Stimulated activated CD8-positive, alpha-beta memory T cell treated with anti-CD3 and anti-CD28 coated beads, Interleukin-4, amount 100 ng/mL, for 1 hour (primary cell): ENCODE measurements at places on chromosomes 7 and 10.

GRCh38 chr10:1043532-1043995, 5.4 kb downstream of the IDI1 start:
- DNase-seq: no peak

- no peak for DNase-seq
Measured at GRCh38 chr10:112515852-112516251, 68.8 kb downstream of the VTI1A start.

GRCh38 chr10:100890673-100891317, 22.0 kb upstream of the SLF2 start:
- no peak for DNase-seq

DNA sequence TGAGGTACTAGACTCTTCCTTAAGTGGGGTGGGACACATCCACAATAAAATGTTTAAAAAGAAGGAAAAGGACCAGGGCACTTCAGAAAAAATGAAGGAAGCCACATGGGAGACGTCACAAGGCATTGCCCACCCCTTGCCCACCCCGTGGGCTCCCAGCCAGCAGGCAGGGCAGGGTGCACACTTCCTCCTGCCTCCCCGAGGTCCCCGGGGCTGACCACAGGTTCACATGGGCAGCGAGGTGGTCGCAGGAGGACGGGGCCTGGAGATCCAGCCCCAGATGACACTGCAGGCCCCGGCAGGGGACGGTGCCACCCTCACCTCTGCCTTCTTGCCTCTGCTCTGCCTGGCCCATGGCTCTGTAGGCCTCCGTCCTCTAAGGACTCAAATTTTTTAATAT, 45.6 kb downstream of the PWWP2B start:
- no peak for DNase-seq

GRCh38 chr10:12730809-12731519, 270.5 kb downstream of the CCDC3 start:
- DNase-seq: no peak

- no peak for DNase-seq
Measured at GRCh38 chr10:118266098-118266748, 75.9 kb downstream of the FAM204A start.

- no peak for DNase-seq
Measured at GRCh38 chr7:133190172-133190528, 62.7 kb upstream of the EXOC4 start.

DNA sequence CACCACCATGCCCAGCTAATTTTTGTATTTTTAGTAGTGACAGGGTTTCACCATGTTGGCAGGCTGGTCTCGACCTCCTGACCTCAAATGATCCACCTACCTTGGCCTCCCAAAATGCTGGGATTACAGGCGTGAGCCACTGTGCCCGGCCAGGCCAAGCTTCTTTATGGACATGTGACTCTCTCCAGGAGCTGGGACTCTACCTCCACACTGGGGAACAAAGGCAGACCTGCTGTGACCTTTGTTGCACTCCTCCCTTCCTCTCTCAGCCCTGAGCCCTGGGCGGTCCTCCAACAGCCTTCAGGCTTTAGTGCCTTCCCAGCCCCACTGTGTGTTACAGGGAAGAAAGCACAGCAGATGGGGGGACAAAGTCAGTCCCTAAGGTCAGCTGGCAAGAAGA, 55.0 kb upstream of the DUSP5 start:
- DNase-seq: no peak

GRCh38 chr7:112283382-112283910, 77.0 kb downstream of the ZNF277 start:
- DNase-seq: no peak

DNA sequence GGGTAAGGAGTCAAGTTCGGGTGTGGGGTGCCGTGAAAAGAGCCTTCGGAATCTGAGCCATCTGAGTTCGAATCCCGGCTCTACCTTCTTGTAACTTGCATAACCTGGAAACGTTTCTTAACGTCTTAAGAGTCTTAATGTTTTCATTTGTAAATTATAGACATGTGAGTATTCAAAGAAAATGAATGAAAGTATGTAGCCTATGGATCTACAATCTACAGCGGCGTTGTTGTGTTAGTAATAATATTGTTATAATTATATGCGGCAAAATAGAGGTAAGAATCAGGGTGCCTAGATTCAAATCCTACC, 559 bp downstream of the VTI1A start:
- DNase-seq: no peak

- DNase-seq: no peak
Measured at GRCh38 chr10:108454224-108454623, 1289.7 kb upstream of the SORCS1 start.

GRCh38 chr10:61588770-61589211, 73.9 kb upstream of the CABCOCO1 start:
- DNase-seq: no peak

DNA sequence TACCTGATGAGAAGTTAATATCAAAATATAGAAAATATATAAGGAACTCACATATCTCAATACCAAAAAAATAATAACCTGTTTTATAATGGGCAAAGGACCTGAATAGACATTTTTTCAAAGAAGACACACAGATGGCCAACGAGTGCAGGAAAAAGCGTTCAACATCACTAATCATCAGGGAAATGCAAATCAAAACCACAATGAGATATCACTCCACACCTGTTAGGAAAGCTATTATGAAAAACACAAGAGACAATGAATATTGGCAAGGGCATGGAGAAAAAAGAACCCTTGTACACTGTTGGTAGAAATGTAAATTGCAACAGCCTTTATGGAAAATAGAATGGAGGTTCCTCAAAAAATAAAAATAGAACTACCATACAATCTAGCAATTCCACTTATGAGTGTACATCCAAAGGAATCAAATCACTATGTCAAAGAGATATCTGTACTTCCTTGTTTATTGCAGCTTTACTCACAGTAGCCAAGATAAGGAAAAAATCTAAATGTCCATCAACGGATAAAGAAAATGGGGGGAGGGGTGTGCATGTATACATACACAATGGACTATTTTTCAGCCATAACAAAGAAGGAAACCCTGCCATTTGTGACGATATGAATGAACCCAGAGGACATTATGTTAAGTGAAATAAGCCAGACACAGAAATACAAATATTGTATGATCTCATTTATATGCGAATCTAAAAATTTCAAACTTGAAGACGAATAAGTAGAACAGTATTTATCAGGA, 3.6 kb upstream of the ALOX5 start:
- no peak for DNase-seq

DNA sequence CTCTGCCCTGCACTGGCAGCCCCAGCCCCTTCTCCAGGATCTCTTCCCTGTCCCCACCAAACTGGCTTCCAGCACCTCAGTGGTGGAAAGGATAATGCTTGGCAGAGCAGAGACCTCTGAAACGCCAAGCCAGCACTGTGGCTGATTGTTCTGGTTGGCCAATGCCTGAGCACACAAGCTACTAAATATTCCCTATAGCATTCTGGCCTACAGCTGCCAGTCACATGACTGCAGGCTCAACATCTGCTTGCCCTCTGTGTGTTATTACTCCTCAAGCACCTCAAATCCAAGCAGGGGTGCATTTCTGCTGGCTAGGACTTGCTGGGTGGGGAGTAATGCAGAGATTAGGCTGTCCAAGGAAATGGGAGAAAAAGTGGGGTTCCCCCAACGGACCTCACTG, 6.1 kb downstream of the TBATA start:
- DNase-seq: no peak

- DNase-seq: no peak
Measured at GRCh38 chr10:17729630-17730029, 22.4 kb upstream of the TMEM236 start.

DNA sequence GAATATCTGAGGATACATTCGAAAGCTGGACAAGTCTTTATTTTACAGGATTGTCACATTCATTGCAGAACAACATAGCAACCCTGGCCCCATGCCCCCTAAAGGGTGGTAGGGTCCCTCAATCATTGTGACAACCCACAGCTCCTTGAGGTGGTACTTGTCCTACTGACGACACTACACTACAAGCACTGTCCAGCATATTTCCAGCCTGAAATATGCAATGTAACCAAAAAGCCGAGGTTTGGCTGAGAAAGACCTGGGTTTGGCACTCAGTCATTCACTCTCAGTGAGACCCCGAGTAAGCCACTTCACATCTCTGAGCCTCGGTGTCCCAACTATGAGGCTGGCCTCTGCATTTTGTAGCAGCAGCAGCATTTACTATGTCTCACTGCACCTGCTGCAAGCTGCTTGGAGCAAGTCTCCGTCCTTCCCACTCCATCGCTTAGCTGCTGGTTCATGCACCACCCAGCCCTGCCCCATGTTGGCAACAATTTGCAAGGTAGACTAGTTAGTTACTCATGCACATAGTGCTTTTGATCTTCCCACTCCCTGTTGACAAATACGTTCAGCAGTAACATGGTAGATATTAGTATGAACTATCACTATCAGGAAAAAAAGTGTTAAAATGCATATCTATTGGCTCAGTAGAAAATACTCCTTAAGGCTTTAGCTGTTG, 43.6 kb upstream of the TNPO3 start:
- DNase-seq: no peak

DNA sequence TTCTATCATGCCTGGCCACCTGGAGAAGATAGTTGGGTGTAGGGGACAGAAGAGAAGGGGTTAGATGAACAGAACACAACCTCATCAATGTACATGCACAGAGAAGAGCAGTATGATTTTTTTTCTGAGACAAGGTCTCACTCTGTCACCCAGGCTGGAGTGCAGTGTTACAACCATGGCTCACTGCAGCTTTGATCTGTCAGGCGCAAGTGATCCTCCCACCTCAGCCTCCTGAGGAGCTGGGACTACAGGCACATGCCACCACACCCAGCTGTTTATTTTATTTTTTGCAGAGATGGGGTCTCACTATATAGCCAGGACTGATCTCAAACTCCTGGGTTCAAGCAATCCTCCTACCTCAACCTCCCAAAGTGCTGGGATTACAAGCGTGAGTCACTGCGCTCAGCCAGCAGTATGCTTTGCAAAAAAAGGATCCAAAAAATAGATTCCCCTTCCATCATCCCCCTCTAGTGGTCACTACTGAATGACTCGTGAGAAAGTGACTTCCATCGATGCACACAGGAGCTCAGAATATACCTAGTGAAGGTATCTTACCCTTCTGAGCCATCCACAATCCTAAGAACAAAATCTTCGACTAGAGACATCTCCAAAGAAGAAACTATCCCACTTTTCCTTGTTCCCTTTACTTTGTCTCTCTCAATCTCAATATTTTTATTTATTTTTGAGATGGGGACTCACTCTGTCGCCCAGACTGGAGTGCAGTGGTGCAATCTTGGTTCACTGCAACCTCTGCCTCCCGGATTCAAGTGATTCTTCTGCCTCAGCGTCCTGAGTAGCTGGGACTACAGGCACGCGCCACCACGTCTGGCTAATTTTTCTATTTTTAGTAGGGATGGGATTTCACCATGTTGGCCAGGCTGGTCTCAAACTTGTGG, 21.0 kb downstream of the ZCWPW1 start:
- no peak for DNase-seq
